Activated T-helper 2 cell treated with anti-CD3 and anti-CD28 coated beads, Interferon-gamma antibody, Interleukin-2, Interleukin-4, amounts not matched to agents 10 μg/mL and 5 μg/mL and 100 μg/mL, durations not matched to agents 14 hours and 24 hours and 36 hours (primary cell): ENCODE measurements at places on chromosomes 11 and 22. TPM values are rescaled to one million over a fixed set of nuclear protein-coding genes. Genes with fewer than 3 reads are reported as not detected.

The SYT7 gene
- total RNA-seq = 0.09 and 0.30 TPM in 2 replicates

The SOX6 gene
- total RNA-seq = 0.34 TPM in 1 of 2 replicates, not detected in the other

The TMEM191B gene
- total RNA-seq = 0.37 and 0.62 TPM in 2 replicates

The SCUBE1 gene
- total RNA-seq = not detected in 2 replicates

The NRIP3 gene
- 5.0 and 5.5 TPM in 2 replicates for total RNA-seq

The POTEH gene
- not detected in 2 replicates for total RNA-seq
